ENCODE measurements at places on chromosomes 16 and 17.

GRCh38 chr17:65374966-65375365, 186.5 kb downstream of the AXIN2 start:
- DNase-seq = no peak
- H3K27me3 ChIP-seq = no peaks in the 10 kb centered on the region

DNA sequence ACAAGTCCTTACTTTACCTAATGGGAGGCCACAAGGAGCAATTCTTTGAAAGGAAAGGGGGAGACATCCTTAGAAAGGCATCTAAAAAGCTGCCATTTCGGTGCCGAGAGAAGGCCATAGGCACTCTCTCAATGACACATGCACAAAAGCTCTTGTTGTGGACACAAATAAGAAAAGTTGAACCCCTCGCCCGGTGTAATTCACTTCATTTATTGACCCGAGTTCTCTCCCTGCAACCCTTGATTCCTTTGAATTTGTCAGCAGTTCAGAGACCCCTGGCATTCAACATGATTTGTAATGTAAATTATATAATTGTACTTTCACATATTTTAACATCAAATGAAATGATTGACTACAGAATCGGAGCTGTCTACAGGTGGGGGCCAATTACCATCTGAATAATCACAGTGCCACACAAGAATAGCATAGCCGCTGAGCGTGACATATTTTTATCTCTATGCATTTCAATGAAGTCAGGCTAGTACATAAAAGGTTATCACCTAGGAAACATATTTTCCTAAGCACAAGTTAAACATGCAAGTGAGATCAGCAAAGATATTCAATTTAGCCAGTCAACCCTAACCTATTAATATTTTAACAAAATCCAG, 66.7 kb downstream of the IRX6 start:
- no peak overlapping the region for H3K27ac ChIP-seq
- no peaks in the 10 kb centered on the region for H3K36me3 ChIP-seq
- no peak overlapping the region for H3K4me3 ChIP-seq
- H3K27me3 ChIP-seq = peaks cover 29% of the 10 kb centered on the region
- DNase-seq = no peak
- H3K4me1 ChIP-seq = peaks cover 16% of the 10 kb centered on the region

- H3K4me3 ChIP-seq = no peak overlapping the region
- no peaks in the 10 kb centered on the region for H3K27me3 ChIP-seq
- DNase-seq = no peak
- peaks cover 3% of the 10 kb centered on the region for H3K36me3 ChIP-seq
Observed at GRCh38 chr17:57515662-57516211, 229.4 kb downstream of the CCDC182 start.

- H3K36me3 ChIP-seq = no peaks in the 10 kb centered on the region
- DNase-seq = no peak
- no peak overlapping the region for H3K4me3 ChIP-seq
- no peak overlapping the region for H3K27ac ChIP-seq
- no peaks in the 10 kb centered on the region for H3K27me3 ChIP-seq
Observed at GRCh38 chr16:78307824-78308528, 208.5 kb downstream of the WWOX start.

DNA sequence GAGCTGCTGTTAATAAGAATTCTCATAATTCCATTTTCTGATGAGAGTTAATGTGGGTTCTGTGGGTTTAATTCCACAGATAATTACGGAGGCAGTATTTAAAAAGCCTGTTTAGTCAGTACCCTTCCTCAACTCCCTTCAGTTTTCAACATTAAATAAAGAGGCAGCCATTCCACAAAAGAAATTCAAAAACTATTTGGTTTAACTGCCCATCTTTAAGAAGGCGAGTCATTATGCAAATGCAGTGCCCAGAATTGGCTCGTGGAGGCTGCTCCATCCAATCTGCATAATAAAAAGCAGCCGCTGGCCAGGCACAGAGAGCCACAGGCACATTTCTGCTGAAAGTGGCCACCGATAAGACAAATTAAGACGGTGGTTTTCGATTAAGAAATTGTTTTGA, 194.4 kb upstream of the TOX3 start:
- peaks cover 4% of the 10 kb centered on the region for H3K4me1 ChIP-seq
- peaks cover 32% of the 10 kb centered on the region for H3K27me3 ChIP-seq
- no peak for DNase-seq

DNA sequence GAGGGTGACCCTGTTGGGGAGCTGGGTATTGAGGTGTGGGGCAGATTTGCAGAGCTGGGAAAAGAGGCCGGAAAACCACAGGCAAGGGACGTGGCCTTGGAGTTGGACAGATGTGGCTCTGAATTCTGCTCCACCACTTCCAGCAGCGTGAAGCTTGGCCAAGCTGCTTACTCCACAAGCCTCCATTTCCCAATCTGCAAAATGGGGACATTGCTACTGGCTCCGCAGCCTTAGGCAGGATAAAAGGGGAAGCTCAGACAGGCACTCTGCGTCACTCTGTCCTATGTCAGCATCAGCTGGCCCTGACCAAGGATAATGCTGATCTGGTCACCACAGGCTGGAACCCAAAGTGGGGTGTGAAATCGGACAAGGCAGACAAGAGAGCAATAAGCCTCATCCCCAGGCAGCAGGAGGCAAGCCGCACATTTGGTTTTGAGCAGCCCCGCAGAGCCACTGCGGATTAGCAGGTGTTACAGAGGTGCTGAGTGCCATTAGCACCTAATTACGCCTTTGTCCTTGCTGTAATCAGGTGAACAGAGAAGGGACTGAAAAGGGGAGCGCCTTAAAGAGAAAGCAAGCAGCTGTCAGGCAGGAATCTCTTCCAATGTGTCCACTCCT, 54.8 kb downstream of the SDK2 start:
- peaks cover 4% of the 10 kb centered on the region for H3K27me3 ChIP-seq
- DNase-seq = no peak
- no peaks in the 10 kb centered on the region for H3K36me3 ChIP-seq
- H3K4me3 ChIP-seq = no peak overlapping the region
- peaks cover 27% of the 10 kb centered on the region for H3K4me1 ChIP-seq

GRCh38 chr17:76870377-76870714, 2.1 kb downstream of the MGAT5B start:
- no peak overlapping the region for H3K4me3 ChIP-seq
- DNase-seq = no peak
- peaks cover 68% of the 10 kb centered on the region for H3K27me3 ChIP-seq
- no peak overlapping the region for H3K27ac ChIP-seq
- no peaks in the 10 kb centered on the region for H3K36me3 ChIP-seq

DNA sequence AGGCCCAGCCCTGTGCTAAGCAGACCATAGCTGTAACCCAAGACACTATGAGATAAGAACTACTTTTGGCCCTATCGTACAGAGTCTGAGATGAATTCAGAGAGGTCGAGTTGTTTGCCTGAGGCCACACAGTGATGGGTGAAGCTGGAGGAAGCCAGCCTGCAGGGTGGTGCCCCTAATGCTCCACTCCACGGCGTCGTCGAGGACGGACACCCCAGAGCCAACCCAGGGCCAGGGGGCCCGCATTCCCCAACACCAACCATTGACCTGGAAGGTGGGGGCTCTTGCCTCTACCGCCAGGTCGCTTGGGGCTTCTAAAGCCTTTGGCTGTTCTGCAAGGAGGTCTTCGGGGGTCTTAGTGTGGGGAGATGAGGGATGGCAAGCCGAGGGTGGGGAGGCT, 84.1 kb downstream of the IRF8 start:
- H3K36me3 ChIP-seq = no peaks in the 10 kb centered on the region
- no peak overlapping the region for H3K4me3 ChIP-seq
- DNase-seq = no peak
- no peak overlapping the region for H3K27ac ChIP-seq
- peaks cover 2% of the 10 kb centered on the region for H3K27me3 ChIP-seq

- H3K27ac ChIP-seq = no peak overlapping the region
- H3K4me1 ChIP-seq = peaks cover 7% of the 10 kb centered on the region
- H3K27me3 ChIP-seq = no peaks in the 10 kb centered on the region
- no peak overlapping the region for H3K4me3 ChIP-seq
Observed at GRCh38 chr16:84498223-84498610, 6.2 kb downstream of the MEAK7 start.

DNA sequence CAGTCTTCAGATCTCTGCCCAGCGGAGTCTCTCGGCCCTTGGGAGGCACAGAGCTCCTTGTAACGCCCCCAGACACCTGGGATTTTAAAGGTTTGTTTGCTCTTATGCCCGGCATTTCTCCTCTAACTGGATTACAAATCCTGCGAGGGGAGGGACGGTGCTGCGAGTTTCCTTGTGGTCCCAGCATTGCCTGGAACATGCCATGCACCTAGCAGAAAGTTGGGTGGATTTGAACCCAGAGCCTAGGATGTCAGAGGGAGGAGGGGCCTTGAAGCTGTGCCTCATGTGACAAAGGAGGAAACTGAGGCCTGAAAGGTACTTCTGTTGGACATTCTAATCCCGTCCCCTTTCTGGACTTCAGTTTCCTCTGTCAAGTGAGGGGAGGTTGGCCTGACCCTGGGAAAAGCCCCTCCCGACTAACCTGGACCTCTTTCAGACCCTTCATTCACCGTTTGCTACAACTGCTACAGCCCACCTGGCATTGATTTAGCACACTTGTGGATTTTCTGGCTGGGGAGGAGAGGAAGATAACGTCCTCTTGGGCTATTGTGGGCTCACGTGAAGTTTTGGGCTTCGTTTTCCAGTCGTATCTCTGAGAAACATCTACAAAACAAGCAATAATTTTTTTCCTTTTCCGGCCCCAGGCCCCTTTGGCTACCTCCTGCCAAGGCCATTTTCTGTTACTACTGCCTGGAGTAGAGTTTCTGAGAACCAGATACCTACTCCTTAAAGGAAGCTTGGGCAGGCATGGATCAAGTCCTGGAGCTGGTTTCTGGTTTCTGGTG, 30.9 kb downstream of the MRC2 start:
- peaks cover 13% of the 10 kb centered on the region for H3K36me3 ChIP-seq
- H3K27ac ChIP-seq = peak overlapping the region; percentile 71
- H3K4me3 ChIP-seq = no peak overlapping the region
- DNase-seq = no peak

DNA sequence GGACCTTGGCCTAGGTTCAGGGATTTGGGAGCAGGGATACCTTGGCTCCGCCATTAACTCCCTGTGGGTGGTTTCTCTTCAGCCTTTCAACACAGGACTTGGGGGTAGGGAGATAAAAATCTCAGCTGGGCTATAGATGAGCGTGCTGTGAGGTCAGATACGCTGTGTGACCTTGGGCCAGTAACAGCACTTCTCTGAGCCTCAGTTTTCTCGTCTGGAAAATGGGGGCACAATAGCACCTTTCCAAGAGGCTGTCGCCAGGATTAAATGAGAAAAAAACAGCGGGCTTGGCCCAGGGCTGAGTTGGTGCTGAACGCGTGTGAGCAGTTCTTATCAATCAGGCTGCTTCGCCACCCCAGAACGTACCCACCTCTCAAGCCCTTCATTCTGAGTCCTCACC, 17.6 kb downstream of the CCDC92B start:
- H3K4me3 ChIP-seq = no peak overlapping the region
- peaks cover 13% of the 10 kb centered on the region for H3K27me3 ChIP-seq
- DNase-seq = no peak
- no peaks in the 10 kb centered on the region for H3K4me1 ChIP-seq
- H3K36me3 ChIP-seq = no peaks in the 10 kb centered on the region

- H3K4me1 ChIP-seq = peaks cover 43% of the 10 kb centered on the region
- H3K4me3 ChIP-seq = no peak overlapping the region
- no peak for DNase-seq
- no peaks in the 10 kb centered on the region for H3K27me3 ChIP-seq
- peaks cover 24% of the 10 kb centered on the region for H3K36me3 ChIP-seq
Observed at GRCh38 chr17:17079336-17079735, 37.1 kb downstream of the MPRIP start.

DNA sequence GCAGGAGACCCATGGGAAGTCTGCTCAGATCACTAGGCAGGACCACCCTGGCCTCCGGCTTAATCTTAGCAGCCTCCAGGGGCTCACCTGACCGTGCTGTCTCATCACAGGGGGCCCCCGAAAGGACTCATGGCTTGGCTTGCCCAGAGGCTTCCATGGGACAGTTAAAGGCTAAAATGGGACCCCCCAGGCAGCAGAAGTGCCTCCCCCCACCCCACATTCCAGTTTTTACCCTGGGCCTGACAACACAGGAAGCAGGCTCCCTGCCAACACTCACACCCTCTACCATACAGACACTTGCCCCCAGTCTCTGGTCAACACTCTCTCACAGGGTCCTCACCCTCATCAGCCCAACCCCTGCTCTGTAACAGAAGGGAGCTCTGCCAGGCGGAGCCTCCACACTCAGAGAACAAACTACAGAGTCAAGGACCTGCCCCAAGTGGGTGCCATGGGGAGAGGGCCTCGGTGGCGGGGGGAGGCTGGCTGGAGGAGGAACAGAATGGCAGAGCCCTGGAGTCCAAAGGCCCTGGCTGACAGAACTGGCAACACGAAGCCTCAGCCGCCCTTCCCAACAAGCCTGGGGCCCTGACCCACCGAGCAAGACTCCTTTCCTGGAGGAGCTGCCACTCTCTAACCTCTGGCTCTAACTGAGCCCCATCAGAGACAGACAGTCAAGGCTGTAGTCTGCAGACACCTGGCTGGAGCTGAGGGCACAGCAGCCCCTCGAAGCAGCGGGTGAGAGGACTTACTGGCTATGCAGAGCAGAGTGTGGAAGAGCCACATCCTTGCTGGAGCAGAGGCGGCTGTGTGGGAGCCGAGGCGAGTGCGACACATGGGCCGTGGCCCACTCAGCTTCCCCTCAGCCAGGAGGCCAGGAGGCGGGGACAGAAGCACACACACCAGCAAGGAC, at the start of gene ITGAE:
Gene ITGAE (minus strand): TSS at position 827 of the 910 bp plus-strand sequence. CDS start 44 bp downstream, at position 783.
- DNase-seq = no peak
- H3K36me3 ChIP-seq = peaks cover 4% of the 10 kb centered on the region
- no peak within 1 kb of the TSS for H3K27ac ChIP-seq
- H3K4me1 ChIP-seq = no peaks in the 10 kb centered on the region
- H3K27me3 ChIP-seq = no peaks in the 10 kb centered on the region

GRCh38 chr17:57107498-57108101, 22.6 kb downstream of the AKAP1 start:
- H3K36me3 ChIP-seq = peaks cover 10% of the 10 kb centered on the region
- peaks cover 13% of the 10 kb centered on the region for H3K4me1 ChIP-seq
- H3K4me3 ChIP-seq = no peak overlapping the region
- no peak overlapping the region for H3K27ac ChIP-seq
- no peak for DNase-seq
- H3K27me3 ChIP-seq = no peaks in the 10 kb centered on the region

GRCh38 chr16:1763521-1764511, 7.5 kb downstream of the NME3 start:
- no peaks in the 10 kb centered on the region for H3K27me3 ChIP-seq
- no peak for DNase-seq
- peaks cover 10% of the 10 kb centered on the region for H3K36me3 ChIP-seq
- no peaks in the 10 kb centered on the region for H3K4me1 ChIP-seq

GRCh38 chr17:5396612-5397011, 22.9 kb downstream of the NUP88 start:
- H3K4me1 ChIP-seq = no peaks in the 10 kb centered on the region
- H3K27ac ChIP-seq = no peak overlapping the region
- H3K27me3 ChIP-seq = no peaks in the 10 kb centered on the region

GRCh38 chr16:89624777-89625761, 11.6 kb downstream of the DPEP1 start:
- peaks cover 2% of the 10 kb centered on the region for H3K4me1 ChIP-seq
- H3K4me3 ChIP-seq = no peak overlapping the region
- DNase-seq = no peak
- no peak overlapping the region for H3K27ac ChIP-seq
- H3K36me3 ChIP-seq = no peaks in the 10 kb centered on the region
- H3K27me3 ChIP-seq = peaks cover 39% of the 10 kb centered on the region

Measured in mesothelial cell of epicardium (in vitro differentiated cells).